ENCODE measurements at places on chromosomes 5 and 9. TPM values are rescaled to one million over a fixed set of nuclear protein-coding genes. Genes with fewer than 3 reads are reported as not detected.

GRCh38 chr5:157888814-157889532 lies 30.0 kb upstream of the CLINT1 start:
- DNase-seq: no peak

- DNase-seq: no peak
These were observed 5.9 kb downstream of the PLK2 start for GRCh38 chr5:58454025-58454424.

SHC3 gene
- 26.5 TPM for total RNA-seq

DNA sequence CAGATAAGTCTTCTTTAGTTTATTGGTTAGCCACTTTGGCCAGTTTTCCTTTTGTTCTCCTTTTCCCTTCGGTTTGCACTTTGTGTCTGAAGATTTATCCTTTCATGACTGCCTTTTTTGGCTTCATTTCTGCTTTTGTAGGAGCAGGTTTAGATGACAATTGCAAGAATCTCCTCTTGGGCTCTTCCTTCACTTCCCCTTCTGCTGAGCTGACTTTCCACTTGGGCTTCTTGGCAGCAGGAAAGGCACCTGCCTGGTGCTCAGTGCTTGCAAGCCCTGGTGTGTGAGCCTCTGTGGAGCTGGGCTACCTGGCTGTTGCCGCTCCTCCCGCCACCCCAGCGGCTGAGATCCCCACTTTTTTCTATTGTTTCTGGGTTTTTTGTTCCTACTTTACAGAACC lies 7.3 kb downstream of the CCDC112 start:
- no peak for DNase-seq

- peak; percentile 44 for DNase-seq
These were observed 128.1 kb upstream of the LHFPL2 start for GRCh38 chr5:78776637-78777036.

PHYHD1 gene
- total RNA-seq: 13.1 TPM

DNA sequence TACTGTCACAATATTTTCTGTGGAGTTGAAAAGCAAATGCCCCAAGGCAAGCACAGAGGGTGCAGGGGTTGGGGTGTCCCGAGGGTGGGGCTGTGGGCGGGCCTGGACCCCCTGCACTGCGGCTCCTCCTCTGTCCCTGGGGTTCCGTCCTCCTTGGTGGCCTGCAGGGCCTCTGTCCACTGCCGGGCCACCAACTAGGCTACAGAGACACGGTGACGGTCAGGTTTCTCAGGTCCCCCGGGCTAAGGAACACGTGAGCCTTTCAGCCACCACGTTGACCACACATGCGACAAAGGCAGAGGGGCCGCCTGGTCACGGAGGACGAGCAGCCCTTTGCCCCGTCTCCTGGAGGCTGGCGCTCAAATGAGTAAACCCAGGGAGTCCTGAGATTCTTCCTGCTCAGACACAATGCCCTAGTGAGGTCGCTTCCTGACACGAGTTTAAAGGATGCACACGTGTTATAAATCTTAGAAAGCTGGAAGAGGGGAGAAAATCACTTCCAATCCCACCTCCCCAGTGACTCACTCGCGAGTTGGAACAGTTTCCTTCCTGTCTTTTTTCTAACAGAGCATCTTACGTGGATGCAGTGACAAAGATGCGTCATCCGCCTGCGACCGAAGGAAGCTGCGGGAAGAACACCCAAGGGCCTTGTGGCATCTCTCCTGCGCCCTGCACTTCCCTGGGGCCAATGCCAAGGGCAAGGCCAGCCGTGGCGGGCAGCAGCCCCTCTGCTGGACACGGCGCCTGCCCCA lies 24.8 kb upstream of the OBP2B start:
- no peak for DNase-seq

IL33 gene
- 73.9 TPM for total RNA-seq

- no peak for DNase-seq
These were observed 6.2 kb downstream of the GZMK start for GRCh38 chr5:55030220-55030619.

MRPS2 gene
- 21.4 TPM for total RNA-seq

DNA sequence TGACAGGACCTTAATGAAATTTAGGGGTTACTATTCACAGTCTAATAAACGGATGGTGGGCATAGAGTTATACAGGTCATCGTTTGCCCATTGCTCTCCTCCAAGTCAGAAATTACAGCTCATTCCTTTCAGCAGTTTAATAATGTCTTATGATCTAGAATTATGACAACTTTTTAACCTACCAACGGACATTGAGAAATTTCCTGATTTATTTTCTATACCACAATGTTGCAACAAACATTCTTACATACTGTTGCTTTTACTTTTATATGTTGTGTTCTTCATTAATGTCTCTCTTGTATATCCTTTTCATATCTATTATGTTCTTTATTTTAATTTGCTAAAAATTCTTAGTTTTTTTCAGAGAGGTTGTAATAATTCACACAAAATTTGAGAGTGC lies 152.8 kb upstream of the PRLR start:
- DNase-seq: no peak

- DNase-seq: no peak
These were observed 347.3 kb downstream of the CDH12 start for GRCh38 chr5:22505891-22506290.

C5orf58 gene
- total RNA-seq: not detected

ADAMTS16 gene
- not detected for total RNA-seq

ELOVL7 gene
- not detected for total RNA-seq

DNA sequence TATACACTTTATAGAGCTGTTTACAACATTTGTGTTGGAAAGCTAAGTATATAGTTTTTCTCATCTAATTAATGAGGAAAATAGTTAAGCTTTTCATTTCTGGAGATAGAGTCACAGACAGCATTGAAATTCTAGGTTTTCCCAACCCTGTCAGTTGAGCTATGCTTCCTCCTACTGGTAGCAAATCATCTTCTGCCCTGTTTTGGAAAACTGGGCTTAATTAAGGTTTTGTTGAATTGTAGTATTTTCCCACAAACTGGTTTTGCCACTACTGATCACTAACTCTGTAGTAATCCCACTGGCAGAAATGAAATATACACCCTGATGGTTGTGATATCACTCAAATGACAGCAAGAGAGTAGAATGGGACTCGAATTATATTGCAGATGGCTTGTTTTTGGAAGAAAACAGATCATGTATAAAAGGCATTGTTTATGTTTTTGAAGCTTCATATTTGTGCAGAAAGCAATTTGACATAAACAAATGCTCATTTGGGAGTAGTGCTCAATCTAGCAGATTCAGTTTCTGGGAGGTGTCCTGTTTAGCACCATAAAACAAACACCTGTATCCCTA lies 46.6 kb downstream of the CD180 start:
- peak; percentile 70 for DNase-seq

ASPN gene
- 65.8 TPM for total RNA-seq

IFNA14 gene
- total RNA-seq: not detected

SH3GL2 gene
- 0.18 TPM for total RNA-seq

DNA sequence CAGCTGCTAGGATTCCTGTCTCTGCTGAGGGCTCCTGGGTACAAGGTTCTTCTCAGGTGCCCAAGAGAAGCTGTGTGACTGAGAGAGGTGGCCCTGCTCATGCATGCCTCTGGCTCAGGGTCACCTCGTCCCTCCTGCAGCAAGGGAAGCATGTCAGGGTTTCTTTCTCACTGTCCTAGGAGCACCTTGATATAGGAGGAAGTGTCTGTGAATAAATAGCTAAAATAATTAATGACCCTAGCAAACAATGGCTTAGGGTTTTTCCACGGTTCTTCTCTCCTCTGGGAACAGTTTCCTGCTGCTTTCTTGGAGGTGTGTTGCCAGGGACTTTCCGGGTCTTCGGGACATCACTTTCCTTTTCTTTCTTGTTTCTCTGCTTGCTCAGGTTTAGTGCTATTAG lies 87.2 kb downstream of the ARHGAP26 start:
- no peak for DNase-seq

- no peak for DNase-seq
These were observed 7.6 kb downstream of the SPACA9 start for GRCh38 chr9:132886334-132886725.

SHISAL2B gene
- not detected for total RNA-seq

SPINK6 gene
- total RNA-seq: not detected

CDC25C gene
- total RNA-seq: 8.9 TPM

TEX48 gene
- total RNA-seq: not detected

PCDHGA9 gene
- 4.1 TPM for total RNA-seq

- peak; percentile 19 for DNase-seq
These were observed 91.3 kb upstream of the RASEF start for GRCh38 chr9:83154087-83154736.

DNA sequence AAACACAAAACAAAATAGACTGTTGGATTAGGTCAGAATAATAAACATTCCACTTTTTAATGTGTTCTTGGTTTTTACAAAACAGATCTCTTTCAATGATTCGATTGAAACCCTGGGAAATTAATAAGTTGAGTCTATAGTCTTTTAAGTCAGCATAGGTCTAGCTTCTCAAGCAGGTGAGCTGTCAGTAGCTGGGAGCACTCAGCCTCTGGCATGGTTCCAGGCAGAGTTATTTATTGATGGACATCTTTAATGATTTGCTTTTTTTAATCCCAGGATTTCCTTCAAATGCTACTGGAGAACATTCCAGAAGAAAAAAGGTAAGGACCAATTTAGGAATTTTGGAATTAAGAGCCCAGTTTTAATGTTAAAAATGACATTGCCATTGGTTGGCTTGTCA lies 241.0 kb downstream of the AOPEP start:
- DNase-seq: no peak

DNA sequence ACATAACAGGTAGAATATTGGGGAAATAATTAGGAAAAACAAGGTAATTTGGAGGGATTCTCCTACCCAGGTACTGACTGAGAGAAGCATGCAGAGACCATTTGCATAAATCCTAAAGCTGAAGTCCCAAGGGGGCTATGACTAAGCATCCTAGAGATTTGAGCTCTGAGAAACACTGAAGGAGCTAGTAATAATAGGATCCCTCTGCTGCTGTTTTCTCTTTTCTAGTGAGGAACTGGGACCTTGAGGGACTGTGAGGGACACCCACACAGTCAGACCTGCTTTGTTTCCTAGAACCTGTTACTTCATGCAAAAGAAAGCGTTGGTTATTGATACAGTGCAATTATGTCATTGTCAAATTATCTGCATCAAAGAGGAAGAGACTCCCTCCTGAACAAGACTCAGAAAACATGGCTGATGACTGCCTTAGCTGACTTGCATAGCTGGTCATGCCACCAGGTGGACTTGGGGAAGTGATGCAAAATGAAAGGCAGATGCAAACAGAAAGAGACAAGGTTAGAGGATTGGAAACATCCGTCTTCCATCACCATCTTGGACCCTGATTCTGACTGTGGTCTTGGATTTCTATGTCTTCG lies 335.4 kb downstream of the NTRK2 start:
- peak; percentile 4 for DNase-seq

DNA sequence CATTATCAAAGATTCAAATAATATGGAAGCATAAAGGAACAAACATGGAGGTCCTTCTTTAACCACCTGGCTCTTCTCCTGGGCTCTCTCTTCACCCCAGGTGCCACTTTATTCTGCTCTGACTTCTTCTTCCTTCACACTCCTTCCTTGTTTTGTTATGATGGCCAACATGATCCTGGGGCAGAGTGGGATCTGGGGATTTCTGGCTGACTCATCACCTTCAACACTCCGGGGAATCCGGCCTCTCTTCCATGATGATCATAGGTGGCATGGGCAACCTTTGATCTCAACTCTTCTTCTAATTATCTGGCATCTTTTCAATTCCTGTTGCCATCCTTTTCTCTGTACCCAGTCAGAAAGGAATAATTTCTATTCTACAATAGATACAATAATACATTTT lies 62.1 kb upstream of the TRPC7 start:
- DNase-seq: no peak

DNA sequence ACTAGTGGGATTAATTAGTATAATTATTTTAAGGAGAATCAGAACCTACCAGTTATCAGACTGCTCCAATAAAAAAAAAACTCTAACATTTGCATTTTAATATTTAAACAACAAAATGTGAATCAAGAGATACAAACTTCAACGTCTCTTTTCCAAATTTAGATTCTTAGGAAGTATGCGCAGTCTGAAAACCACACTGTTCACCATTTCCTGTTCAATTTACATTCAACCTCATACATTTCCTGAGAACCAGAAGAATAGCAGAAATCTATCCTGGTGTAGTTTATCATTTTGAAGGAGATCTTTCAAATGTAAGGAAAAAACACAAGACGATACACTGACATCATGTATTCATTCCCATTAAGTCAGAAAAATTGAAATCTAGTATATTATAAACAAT lies 869.2 kb downstream of the EFNA5 start:
- DNase-seq: no peak

SNCAIP gene
- 0.57 TPM for total RNA-seq

THBS4 gene
- total RNA-seq: 1.5 TPM

DNA sequence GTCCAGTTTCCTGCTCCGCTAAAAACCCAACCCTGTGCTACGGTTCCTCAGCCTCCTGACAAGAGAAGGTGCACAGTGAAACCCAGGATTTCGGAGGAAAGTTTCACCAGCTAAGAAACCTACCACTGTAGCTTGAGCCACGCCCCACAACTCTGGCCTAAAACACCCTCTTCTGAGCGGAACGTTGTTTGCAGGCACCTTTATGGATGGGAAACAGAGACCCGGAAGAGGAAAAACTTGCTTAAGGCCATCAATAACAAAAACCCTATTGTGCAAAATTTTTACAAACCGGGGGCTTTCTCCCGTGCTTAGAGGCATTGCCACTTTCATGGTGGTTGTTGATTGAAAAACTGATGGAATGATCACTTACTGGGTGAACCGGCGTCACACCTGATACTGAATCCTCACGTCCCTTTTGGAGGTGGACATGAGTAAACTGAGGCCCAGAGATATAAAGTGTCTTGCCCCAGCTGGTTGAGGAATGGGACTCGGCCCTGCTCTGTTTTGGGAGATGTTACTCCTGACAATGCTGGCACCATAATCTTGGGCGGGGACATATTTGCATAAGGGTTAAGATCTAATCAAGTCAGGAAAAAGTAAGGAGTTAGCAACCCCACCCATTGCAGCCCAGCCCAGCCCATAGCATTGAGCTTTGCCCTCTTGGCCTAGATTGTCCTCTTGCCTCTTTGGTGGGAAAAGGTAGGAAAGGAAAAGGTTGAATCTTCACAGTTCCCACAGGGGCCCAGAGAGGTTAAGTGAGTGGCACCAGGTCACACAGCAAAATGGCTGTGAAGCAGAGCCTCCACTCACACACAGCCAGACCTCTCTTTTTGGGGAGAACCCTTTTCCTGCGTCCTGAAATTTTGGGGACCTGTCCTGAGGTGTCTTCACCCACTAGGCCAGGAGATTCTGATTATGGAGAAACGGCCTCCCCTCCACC lies 23.2 kb upstream of the PTGS1 start:
- peak; percentile 48 for DNase-seq

CD74 gene
- total RNA-seq: 0.41 TPM

DNA sequence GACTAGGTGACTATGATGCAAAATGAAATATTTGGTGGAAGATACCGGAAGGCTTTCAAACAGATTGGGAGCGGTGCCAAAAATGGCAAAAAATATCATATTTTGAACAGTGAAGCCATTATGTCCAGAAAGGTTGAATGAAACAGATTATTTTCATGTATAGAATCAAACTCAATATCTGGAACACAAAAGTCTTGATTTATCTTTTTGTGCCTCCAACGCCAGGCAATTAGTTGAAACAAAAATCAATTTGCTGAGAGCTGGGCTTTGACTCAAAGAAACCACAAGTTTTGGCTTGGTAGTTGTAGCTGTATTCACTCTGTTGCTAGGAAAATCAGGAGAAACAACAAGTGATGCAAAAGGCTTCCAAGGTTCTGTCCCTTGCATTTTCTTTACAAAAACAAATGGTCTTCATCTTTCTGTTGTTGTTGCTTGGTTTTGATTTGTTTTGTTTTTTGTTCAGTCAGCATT lies 421.7 kb upstream of the TYRP1 start:
- no peak for DNase-seq

GRCh38 chr5:180352116-180353047 lies 754 bp downstream of the GFPT2 start:
- peak; percentile 44 for DNase-seq
